GM04503 (cell line): ENCODE measurements at places on chromosomes 16 and 17.

DNA sequence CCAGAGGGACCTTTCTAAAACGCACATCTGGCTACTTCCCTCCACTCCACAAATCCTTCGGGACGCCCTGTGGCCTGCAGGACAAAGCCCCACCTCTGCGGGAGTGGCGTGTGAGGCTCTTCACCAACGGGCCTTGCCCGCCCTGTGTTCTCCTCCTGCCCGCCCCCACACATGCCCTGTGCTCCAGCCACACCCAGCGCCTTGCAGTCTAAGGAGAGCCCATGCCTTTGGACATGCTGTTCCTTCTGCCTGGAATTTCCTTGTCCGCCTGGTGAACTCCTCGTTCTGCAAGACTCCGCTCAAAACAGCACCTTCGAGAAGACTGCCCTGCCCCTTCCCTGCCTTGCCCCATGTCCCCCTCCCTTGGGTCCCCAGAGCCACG lies 7.4 kb downstream of the ELOB start:
- no peak for DNase-seq

DNA sequence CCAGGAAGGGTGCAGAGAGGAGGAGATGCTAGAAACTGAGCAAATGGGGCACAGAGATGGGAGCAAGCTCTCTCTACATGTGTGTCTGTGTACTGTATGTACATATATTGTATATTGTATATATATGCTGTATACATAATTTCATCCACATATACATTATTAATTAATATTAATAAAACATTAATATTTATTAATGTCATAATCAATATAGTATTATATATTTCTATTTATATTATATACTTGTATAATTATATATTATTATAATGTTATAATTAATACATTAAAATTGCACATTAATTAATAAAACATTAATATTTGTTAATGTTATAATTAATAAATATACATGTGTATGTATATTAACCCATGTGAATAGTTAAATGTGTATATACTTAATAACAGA lies 31.5 kb upstream of the FOXF1 start:
- no peak for DNase-seq

- DNase-seq, result no peak
Observed at GRCh38 chr17:15265131-15265530, at the start of gene PMP22. Gene PMP22 (minus strand): TSS chr17:15265326. CDS start chr17:15260727, 4,599 bp downstream.

GRCh38 chr16:53756275-53756996 lies 52.5 kb downstream of the FTO start:
- no peak for DNase-seq

GRCh38 chr17:15038656-15039055 lies 226.5 kb downstream of the PMP22 start:
- peak; percentile 31 for DNase-seq

GRCh38 chr17:2075336-2076086 lies 20.6 kb downstream of the HIC1 start:
- no peak for DNase-seq

- no peak for DNase-seq
Observed at GRCh38 chr17:37500378-37500777, 10.7 kb downstream of the DUSP14 start.

- no peak for DNase-seq
Observed at GRCh38 chr16:68436581-68436980, 11.7 kb downstream of the SMPD3 start.

DNA sequence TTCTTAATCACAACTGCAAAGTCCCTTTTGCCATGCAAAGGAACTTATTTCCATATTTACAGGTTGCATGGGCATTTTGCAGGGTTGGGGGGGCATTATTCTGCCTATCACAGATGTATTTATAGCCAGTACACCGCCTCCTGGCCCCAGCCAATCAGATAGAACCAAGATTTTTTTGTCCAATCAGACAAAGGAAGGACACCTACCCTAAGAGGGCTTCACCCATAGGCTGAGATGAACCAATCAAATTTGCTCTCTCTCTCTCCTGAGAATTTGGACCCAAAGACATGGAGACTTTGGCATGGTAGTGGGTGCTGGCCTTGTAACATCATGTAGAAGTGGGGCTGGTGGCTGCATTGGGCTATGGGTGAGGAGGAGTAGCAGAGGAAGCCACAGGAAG lies 3.9 kb upstream of the KCNG4 start:
- DNase-seq, result no peak
